GM23248 (cell line): ENCODE measurements at places on chromosomes 7 and 10. TPM values are rescaled to one million over a fixed set of nuclear protein-coding genes. Genes with fewer than 3 reads are reported as not detected.

- DNase-seq: no peak
These were observed 38.9 kb downstream of the HK1 start for GRCh38 chr10:69317175-69317604.

- DNase-seq: no peak
These were observed 16.7 kb downstream of the POT1 start for GRCh38 chr7:124912972-124913371.

- no peak for DNase-seq
These were observed 58.9 kb downstream of the CALML3 start for GRCh38 chr10:5583525-5584175.

Gene LRRC17
- 1.5 TPM in 1 of 2 replicates, not detected in the other for total RNA-seq

- no peak for DNase-seq
These were observed 238.5 kb upstream of the PITRM1 start for GRCh38 chr10:3411044-3411443.

DNA sequence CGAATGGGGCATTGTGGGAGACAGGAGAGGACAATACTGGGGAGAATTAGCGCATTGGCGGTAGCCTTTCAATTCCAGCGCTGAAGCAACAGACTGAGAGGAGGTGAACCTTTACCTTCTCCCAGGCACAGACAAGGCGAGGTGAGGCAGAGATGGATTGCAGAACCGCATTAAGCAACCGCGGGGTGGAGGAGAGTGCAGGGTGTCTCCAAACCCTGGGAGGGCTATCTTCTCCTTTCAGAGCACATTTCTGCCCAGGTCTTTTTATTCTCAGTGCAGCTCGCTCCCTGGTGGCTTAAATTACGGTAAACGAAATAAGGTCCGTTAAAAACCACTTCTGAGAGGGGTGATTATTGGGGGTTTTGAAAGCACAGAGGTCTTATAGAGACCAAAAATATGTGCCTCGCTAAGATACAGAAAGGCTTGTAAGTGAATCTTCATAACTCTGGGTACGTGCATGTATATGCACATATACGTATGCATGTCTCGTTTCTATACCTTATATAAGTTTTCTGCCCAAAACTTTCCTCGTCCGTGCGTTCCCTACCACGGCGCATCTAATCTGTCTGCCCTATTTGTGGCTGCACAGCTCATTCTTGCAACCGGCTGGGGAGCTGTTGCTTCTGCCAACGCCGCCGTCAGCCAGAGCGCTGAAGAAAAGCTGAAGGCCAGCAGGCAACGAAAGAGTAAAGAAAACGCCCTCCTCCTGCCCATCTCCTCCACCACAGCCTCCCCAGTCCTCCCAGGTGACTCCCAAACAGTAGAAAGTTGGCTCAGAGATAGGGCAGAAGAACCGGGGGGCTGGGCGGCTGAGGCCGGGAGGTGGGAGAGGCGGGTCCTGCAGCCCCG, 895 bp upstream of the ZNF804B start:
- peak; percentile 52 for DNase-seq

Gene OR2A42
- total RNA-seq: 0.25 and 0.32 TPM in 2 replicates

DNA sequence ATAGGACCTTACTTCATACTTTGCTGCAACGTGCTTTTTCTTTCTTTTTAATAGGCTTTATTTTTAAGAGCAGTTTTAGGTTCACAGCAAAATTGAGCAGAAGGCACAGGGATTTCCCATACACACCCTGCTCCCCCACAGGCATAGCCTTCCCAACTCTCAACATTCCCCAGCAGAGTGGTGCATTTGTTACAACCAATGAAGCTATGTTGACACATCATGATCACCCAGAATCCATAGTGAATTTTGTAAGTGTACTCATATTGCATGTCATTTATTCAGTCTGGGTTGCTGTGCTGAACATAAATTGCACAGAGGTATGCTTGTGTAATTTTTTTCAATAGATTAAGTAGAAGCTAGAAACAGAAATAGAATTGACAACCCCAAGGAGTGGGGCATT, 327.3 kb downstream of the INHBA start:
- DNase-seq: no peak

Gene ARHGEF5
- total RNA-seq: 2.4 TPM in 2 replicates

- DNase-seq: peak; percentile 6
These were observed 163.6 kb upstream of the HPS1 start for GRCh38 chr10:98610301-98610700.

- DNase-seq: no peak
These were observed 440.3 kb upstream of the FOXK1 start for GRCh38 chr7:4241791-4242190.

GRCh38 chr7:130423501-130424037, 17.2 kb downstream of the CEP41 start:
- no peak for DNase-seq

Gene SUN3
- not detected in 2 replicates for total RNA-seq

- DNase-seq: peak; percentile 30
These were observed 79.1 kb upstream of the KCNMA1 start for GRCh38 chr10:77716458-77717317.

Gene CABCOCO1
- 0.22 and 0.25 TPM in 2 replicates for total RNA-seq

Gene HTR7
- 0.89 and 1.2 TPM in 2 replicates for total RNA-seq

- DNase-seq: peak; percentile 88
These were observed 169.3 kb downstream of the FAM107B start for GRCh38 chr10:14605231-14605925.

Gene RBM20
- total RNA-seq: 0.13 TPM in 1 of 2 replicates, not detected in the other

DNA sequence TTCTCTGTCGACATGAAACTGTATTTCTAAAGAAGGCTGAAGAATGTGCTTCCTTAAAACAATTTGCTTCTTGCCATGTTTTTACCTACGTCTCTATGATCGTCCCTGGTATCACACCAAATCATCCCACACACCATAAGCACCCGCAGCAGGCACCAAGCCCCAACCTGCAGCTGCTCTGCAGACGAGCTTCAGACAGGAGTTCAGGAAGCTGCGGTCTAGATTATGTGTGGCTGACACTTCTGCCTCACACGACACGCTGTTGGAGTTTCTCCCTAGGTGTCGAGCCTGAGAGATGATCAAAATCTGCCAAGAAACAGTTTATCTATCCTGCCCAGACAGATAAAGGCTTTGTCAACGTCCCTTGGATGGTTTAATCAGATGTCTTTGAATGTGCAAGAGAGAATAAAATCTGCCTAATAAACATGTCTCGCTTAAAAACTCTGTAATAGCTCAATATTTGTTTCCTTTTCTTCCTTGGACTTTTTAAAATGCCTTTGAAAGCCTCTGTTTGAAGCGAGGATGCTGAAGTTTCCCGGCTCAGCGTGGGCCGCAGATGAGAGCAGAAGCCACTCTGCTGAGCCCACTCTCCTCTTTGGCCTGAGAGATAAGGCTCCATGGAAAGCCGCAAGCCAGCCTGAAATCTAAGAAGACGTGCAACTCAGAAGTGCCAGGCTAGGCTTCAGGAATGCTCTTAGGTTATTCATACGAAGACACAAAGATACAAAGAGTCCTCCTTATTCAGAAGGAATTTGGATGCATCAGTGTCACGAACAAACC, 158.3 kb upstream of the PFKP start:
- no peak for DNase-seq

- DNase-seq: no peak
These were observed 217.1 kb downstream of the GALNT17 start for GRCh38 chr7:71348821-71349681.

Gene PKD2L1
- not detected in 2 replicates for total RNA-seq

GRCh38 chr10:22437620-22438588, 92.6 kb downstream of the SPAG6 start:
- peak; percentile 63 for DNase-seq

Gene MSMB
- total RNA-seq: not detected in 2 replicates

DNA sequence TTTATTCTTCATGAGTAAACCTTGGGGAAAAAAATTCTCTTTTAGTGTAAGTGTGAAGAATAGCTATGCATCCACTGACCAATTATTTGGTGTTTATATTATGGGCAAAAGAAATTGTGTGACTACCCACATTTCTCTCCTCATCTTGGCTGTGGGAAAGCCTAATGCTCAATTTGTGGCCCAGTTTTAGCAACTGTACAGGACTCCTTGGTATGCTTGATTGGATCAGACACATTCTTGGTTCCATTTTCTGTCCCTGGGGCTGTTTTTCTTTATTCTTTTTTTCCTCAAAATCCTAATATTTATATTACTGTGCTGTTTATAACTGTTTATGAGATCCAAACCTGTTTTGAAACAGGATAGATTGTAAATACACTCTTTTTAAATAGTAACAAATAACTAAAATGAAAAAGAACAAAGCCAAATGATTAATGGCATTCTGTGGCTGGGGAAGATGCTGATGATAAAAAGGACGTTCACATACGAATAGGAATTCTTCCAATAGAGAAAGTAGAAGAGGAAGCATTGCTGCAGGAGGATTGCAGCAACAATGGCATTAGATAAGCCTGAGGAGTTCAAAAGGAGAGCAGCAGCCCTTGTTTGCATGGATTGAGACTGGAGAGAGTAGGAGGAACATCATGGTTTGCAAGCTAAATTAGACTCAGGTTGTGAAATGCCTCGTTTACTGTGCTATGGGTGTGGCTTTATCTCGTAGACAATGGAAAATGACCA, 580.5 kb downstream of the INHBA start:
- no peak for DNase-seq

Gene TFR2
- total RNA-seq: 0.11 and 0.51 TPM in 2 replicates

Gene HOXA4
- 0.13 and 1.8 TPM in 2 replicates for total RNA-seq

Gene PRRT4
- not detected in 2 replicates for total RNA-seq

DNA sequence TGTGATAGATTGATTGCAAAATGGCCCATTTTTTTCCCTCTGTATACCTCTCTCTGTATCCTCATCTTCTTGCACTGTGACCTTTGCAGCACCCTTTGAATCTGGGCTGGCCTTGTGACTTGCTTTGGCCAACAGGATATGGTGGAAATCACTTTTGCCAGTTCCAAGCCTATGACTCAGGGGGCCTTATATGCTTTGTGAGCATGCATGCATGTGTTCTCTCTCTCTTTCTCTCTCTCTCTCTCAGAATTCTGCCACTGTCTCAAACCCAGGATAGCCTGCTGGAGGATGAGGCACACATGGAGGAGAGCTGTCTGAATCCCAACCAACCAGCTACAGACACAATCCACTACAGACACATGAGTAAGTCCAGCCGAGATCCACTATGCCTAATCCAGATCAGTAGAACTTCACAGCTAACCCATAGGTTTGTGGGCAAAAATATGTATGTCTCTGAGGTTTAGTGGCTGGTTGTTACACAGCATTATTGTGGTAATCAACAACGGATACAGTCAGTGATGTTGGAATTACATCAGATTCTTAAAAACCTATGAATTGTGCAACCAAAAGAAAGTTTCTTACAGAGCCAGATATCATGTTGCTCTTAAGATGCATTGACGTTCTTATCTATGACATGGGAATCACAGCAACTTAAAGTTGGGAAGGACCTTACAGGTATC, 41.8 kb upstream of the ABCB4 start:
- DNase-seq: peak; percentile 17

Gene MEST
- 7.5 and 12.6 TPM in 2 replicates for total RNA-seq

DNA sequence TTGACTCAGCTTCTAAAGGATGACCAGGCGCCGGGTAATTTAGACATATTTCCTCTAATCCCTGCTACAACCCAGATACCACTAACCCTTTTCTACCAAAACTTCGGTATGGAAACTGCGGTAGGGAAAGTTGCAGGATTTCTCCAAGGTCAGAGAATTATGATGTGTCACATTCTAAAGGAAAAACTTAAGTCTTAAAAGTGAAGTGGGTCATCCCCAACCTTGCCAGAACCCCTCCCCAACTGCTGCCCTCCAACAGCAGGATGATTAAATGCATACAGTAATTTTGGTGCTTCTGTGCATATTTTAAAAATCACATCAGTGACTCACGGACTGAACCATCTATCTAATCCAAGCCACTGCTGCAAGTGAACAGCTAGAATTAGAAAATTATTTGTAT, 52.7 kb downstream of the GRB10 start:
- DNase-seq: peak; percentile 80

Gene IL6
- 15.3 and 18.7 TPM in 2 replicates for total RNA-seq

Gene FBXL15
- 23.1 and 23.6 TPM in 2 replicates for total RNA-seq

GRCh38 chr7:129514683-129515082, 12.4 kb downstream of the SMKR1 start:
- peak; percentile 68 for DNase-seq

Gene DENND2A
- 2.2 and 2.4 TPM in 2 replicates for total RNA-seq

- DNase-seq: no peak
These were observed 23.7 kb downstream of the KCNH2 start for GRCh38 chr7:150954201-150954985.

GRCh38 chr10:14574291-14574690, 200.4 kb downstream of the FAM107B start:
- DNase-seq: no peak

- no peak for DNase-seq
These were observed 392.2 kb upstream of the NFE2L3 start for GRCh38 chr7:25759748-25760147.

- DNase-seq: no peak
These were observed 61.4 kb upstream of the NME8 start for GRCh38 chr7:37786741-37787569.

DNA sequence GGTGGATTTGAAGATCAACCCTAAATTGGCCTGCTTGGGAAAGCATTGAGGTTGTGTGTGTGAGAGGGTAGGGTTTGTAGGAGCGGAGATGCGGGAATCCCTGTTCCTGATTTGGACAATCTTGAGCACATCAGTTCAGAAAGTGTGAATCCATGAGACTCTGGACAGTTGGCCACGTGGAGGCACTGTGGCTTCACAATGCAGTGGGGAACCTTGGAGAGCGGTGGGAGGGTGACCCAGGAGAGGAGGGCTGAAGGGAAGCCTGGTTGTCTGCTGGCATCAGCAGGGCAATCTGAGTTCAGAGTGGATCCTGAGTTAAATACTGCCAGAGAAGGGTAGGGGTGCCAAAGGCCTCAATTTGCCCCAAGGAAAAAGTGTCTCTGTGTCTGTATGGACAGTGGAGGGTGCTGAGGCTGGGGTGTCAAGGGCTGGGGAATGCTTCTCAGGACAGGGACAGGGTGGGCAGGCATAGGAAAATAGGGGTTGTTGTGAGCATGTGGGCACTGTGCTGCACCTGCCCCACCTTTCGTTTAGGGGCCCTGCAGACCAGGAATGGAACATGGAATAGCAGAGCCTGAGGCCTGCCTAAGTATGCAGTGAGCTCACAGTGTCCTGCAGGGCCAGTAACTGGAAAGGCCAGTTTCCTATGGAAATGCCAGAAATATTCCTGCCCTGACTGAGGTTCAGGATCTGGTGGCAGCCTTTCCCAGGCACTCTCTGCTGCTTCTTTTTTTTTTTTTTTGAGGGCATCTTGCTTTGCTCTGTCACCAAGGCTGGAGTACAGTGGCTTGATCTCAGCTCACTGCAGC, 162.9 kb upstream of the PRSS58 start:
- peak; percentile 64 for DNase-seq

Gene GNAT3
- not detected in 2 replicates for total RNA-seq
